ENCODE measurements at places on chromosomes 13 and 19.

DNA sequence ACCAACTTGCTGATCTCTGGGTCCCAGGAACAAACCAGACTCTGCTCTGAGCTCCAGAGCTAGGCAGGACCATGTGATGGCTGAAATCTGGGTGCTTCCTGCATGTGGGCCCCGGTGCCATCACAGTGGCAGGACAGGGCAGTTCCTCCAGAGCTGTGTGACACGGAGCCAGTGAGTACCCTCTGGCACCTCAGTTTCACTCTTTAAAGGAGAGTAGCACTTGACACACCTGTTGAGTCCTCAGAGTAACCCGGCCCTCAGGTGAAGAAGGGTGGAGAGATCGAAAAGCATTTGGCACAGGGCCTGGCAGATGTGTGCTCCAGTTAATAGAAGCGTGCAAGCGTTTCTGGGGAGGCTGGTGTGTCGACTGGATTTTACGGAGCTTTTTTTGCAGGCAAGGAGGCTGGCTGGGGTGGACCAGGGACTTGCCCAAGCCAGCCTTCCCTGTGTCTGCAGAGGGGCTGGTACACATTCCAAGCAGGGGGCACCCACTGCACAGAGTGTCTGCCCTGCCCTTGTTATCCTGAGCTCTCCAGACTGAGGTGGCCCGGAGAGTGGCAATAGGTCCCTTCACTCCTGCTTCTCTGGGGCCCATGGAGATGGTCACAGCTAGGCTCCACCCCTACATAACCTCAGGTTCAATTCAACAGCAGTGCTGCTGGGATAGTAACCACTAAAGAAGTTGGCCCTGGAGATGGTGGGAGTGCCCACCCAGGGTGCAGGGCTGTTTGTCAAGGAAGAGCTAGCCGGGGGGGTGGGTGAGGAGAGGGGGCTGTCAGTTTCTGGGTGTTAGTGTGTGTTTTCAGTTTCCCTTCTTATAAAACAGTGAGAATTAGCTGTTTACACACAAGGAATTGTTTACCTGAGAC, 8.3 kb downstream of the RPS19 start:
- no peak for DNase-seq

DNA sequence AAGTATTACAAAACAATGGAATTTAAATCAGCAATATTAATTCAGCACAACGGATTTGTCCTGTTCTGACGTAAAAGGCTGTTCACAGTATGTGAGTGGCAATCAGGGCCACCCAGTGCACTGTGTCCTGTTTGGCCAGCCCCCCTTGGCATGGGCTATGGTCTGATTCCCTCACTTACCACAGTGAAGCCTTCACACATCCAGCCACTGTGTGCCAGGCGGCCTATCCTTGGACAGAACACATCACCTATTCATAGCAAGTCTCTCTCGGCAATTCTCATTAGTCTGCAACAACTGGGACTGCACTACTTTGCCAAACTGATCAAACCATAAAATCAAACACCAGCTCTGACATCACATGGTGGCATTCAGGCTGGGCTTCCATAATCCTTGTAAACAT, 221.5 kb upstream of the TSHZ3 start:
- no peak for DNase-seq

- no peak for DNase-seq
Observed at GRCh38 chr13:108957369-108958012, 328.1 kb downstream of the MYO16 start.

GRCh38 chr19:58569943-58570670, 3.0 kb downstream of the MZF1 start:
- DNase-seq: no peak

DNA sequence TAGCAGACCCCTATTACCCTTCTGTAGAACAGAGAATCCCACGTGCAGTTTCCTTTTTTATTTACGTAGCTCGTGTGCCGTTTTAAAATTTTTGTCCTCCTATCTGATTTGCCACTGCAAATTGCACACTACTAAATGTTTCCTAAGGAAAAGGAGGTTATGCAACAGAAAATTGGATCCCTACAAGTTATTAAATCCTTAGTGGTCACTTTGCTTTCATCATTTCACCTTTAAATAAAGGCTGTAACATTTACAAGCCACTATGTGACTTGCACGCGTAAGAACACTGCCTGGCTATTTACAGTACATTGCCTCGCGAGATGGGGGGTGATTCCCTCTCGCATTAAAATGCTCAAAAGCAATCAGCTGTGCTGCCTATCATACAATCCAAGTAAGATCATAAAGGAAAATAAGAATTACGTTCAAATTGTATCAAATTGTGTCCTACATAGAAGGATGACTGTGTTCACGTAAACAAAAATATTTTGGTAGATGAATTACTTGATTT, 525.6 kb downstream of the SUCLA2 start:
- DNase-seq: no peak

DNA sequence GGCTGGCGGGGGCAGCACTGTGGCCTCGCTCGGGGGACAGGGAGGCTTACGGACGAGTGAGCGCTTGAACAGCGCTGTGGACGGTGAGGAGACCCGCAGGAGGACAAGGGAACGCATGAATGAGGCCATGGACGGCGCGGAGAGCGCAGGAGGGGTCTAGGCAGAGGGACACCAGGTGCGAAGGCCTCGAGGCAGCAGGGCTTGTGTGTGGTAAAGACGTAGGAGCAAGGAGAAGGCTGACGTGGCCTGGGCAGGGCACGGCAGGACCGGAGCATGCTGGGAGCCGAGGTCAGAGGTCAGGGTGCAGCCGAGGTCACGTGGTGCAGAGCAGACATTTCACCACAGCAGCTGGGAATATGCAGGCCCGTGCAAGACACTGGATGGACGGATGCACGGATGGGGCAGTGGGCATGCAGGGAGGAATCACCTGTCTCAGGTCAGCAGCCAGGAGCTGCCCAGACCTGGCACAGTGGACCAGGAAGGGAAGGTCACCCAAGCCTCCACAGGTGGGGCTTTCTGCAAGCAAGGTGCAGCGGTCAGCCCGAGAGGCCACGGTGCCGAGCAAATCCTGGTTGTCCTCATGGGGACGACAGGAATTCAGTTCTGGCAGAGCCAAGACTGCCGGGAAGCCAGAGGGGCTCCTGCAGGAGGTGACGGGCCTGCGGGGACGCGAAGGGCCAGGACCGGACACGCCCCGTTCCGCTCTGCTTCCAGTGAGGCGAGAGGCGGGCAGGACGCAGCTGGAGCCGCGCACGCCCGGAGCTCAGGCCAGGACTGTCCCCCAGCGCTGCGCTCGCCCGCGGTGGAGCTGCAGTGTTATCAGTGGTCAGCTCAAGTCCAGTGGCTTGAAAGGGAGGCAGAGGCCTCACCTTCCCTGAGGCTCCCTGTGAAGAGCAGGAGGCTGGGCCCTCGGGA, 72.2 kb downstream of the RASA3 start:
- DNase-seq: no peak

DNA sequence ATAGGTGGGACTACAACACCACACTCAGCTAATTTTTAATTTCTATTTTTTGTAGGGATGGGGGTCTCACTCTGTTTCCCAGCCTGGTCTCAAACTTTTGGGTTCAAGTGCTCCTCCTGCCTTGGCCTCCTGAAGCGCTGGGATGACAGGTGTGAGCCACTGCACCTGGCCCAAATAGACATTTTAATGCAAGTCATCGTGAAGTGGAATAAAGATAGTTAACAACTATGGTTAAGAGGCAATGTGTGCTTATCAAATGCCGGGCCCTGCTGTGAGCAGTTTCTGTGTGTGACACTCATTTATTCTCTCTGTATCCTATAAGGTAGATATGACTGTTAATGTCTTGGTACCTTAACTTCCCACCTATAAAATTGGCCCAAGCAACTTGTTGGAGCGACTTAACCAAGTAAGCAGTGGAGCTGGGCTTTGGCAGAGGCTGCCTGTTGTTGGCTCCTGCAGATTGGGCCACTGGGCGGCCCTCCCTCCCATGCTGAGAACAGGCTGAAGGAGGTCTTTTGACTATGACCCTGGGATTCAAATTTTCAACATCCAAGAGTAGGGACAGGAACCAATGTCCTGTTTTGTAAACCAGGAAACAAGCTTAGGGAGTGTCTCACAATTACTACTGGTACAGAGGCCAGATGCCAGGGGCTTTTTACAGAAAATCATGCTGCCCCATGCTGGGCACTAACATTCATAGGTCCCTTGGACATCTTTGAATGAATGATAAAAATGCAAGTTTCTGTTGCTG, 450.7 kb downstream of the TSHZ3 start:
- DNase-seq: no peak

DNA sequence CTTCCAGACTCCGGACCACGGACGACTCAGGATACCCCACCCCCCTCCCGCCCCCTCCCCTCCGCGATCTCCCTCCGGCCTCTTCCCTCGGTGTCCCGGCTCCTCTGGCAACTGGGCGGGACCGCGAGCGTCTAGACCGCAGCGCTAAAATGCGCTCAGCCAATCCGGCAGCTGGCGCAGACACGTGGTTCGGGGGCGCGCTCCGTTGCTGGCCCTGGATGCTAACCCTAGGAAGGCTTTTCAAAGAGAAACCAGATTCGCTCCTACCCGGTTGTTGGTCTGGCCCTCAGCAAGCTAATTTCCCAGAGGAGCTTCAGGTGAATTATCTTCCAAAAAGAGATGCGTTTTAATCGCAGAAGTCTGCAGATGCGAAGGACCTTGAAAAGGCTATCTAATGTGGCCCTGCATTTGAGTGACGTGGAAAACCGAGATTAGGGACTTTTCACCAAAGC, at the start of gene DZIP1:
Gene DZIP1, minus strand, starts transcription at position 106 of the 452 bp plus-strand sequence. CDS start 2,677 bp downstream, outside the sequence.
- DNase-seq: no peak

GRCh38 chr19:38079926-38080380, 144.1 kb downstream of the DPF1 start:
- no peak for DNase-seq

- DNase-seq: no peak
Observed at GRCh38 chr13:93670866-93671265, 444.3 kb downstream of the GPC6 start.

DNA sequence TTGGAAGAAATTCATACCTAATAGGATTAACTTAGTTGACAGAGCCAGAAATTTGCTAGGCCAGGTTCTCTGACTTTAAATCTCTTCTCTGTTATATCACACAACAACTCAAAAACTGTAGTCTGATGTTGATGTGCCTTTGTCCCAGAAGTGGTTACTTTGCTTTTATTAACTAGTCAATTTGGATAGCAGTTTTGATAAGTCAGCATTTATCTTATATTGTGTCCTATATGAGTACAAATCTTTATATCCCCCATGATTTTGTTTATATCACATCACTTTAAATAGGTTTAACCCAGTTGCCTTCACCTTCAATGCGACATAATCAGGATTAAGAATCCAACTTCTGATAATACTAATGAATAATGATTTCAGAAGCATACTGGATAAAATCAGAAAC, 459.3 kb downstream of the GPC6 start:
- DNase-seq: no peak

DNA sequence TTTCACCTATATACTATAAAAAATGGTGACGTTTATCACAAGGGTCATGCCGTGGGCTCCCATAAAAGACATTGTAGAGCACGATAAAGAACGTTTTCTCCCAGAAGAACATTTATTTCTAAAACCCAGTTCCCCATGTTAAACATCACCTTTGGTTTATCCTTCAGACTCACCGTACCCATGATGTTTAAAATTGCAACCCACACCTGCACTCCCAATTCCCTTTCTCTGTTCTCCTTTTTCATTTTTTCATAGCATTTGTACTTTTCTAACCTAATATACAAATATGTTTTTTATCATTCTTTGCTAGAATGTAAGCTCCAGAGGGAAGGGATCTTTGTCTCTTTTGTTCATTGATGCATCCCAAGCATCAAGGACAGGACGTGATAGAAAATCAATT, 2.0 kb downstream of the RCBTB2 start:
- DNase-seq: no peak

GRCh38 chr13:44307844-44308243, 65.8 kb upstream of the SERP2 start:
- DNase-seq: no peak

- no peak for DNase-seq
Observed at GRCh38 chr19:45592366-45592765, 7.8 kb upstream of the OPA3 start.

DNA sequence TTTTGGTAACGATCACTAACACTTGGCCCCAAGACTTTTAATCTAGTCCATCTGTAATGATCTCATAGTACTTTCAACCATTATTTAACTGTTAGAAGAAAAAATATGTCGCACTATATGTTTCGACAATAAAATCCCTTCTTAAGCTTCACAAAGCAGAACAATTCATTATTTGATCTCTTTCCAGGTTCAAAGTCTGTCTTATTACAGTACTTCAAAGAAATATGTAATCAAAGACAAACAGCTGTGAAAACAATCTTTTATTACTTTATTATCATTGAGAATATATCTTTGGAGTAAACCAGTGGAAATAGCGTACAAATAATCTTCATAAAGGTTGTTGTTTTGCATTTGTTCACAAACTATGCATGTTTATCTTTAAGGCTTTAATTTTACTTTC, 93.5 kb downstream of the DACH1 start:
- DNase-seq: no peak

DNA sequence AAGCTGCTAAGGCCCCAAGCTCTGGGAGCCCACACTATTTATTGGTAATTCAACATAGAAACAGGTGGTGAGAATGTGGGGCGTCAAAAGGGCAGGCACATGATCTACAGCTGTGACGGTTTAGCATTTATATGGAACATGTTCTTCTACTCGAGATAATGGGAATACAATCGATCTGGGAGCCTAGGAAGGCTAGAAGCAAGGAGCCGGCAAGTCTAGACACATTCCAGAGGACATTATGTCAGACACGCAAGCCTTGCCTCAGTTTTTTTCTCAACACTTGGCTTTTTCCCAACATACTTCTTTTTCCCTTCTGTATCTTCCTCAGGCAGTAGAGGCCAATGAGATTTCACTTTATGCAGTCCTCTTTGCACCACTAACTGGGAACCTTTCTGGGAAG, 315.7 kb upstream of the SLITRK5 start:
- no peak for DNase-seq

GRCh38 chr13:55761986-55762385, 1378.7 kb upstream of the PRR20A start:
- DNase-seq: no peak

- no peak for DNase-seq
Observed at GRCh38 chr13:84896128-84896527, 903.1 kb downstream of the SLITRK6 start.

DNA sequence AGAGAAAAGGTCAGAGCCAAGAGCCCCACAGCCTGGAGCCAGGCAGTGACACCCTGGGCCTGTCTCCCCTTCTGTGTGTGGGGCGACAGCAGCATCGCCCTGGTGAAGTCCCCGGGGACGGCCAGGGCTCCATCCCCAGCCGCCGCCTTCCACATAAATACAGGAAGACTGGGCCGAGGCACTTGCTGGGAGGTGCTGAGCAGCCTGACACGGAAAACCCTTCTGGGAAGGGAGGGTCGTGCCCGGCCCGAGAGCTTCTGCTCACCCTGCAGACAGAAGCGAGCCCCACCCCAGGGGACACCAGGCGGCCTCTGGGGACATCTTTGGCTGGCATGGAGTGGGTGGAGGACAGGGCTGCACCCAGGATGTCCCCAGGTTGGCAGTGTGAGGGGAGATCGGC, 5.1 kb downstream of the FGF22 start:
- DNase-seq: no peak

- no peak for DNase-seq
Observed at GRCh38 chr19:36149673-36150406, 2.4 kb downstream of the COX7A1 start.

DNA sequence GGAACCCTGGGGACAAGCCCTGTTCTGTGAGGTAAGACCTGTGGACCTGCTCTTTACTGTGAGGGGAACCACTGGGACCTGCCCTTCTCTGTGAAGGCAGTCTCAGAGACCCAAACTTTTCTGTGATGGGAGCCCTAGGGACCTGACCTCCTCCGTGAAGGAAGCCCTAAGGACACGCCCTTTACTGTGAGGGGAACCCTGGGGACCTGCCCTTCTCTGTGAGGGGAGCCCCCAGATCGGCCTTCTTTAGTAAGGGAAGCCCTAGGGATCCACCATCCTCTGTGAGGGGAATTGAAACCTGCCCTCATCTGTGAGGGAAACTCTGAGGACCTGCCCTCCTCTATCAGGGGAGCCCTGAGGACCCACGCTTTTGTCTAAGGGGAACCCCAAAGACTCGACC, 343.5 kb downstream of the UQCRFS1 start:
- no peak for DNase-seq
